ENCODE measurements at places on chromosomes 12 and 14.
A peak's percentile ranks its signal among the peaks of the same experiment; 100 is the strongest.

GRCh38 chr12:25496098-25496587, 56.9 kb downstream of the LMNTD1 start:
- DNase-seq = no peak

GRCh38 chr12:77559400-77560074, 271.2 kb upstream of the NAV3 start:
- no peak for DNase-seq

DNA sequence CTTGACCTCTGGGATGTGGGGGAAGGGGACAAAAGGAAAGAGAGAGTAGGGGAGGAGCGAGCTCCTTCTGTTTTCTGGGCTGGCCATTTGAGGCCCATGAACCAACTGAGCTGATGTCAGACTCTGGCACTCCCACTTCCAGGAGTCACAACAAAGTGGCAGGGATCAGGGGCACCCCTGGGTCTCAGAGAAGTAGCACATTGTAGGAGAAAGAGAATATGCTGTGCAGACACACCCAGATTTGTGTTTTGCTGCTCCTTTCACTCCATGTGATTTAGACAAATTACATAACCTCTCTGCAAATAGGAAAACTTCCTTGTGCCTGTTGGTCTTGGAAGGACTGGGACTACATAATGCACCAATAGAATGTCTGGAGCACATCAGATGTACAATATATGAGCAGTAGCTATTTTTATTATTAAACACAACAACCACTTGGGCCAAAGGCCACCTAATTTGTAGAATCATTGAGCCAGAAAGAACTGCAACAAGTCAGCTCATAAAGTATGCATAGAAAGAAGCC, 265.5 kb downstream of the ZFP36L1 start:
- no peak for DNase-seq

- DNase-seq = no peak
Measured at GRCh38 chr12:79822475-79822874, 112.4 kb downstream of the PPP1R12A start.

- DNase-seq = no peak
Measured at GRCh38 chr12:127296591-127296990, 970.4 kb upstream of the TMEM132C start.

GRCh38 chr14:105355850-105356604, 41.5 kb downstream of the PACS2 start:
- DNase-seq = no peak

GRCh38 chr12:55074806-55075205, 51.4 kb upstream of the OR9K2 start:
- no peak for DNase-seq

GRCh38 chr12:106359646-106360399, 2.3 kb downstream of the POLR3B start:
- DNase-seq = no peak

DNA sequence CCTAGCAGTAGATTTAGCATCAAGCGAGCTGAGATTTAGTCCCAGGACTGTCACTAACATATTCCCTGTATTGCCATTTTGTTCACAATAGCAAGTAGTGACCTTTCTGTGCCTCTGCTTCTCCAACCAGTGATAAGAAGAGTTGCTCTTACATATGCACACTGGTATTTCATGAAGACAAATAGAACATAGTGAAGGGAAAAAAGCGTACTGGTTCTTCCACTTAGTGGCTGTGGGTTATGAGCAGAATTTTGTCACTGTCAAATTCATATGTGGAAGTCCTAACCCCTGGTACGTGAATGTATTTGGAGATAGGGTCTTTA, 12.3 kb upstream of the PPFIBP1 start:
- no peak for DNase-seq

DNA sequence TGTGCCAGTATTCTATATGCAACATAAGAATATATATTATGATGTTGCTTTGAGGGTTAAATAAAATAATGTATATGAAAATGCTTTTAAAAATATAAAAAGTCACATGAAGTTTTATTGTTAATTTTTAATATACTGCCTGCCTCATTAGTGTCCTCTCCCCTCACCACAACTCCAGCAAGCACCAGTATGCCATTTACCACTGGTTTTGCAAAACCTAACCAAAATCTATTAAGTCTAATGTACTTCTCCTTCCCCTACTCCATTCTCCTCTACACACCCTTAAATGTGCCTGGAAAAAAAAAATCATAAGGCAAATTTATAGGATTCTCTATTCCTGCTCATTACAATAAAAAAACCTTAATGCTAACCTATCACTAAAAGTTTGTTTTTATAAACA, 24.0 kb upstream of the GNG2 start:
- no peak for DNase-seq

DNA sequence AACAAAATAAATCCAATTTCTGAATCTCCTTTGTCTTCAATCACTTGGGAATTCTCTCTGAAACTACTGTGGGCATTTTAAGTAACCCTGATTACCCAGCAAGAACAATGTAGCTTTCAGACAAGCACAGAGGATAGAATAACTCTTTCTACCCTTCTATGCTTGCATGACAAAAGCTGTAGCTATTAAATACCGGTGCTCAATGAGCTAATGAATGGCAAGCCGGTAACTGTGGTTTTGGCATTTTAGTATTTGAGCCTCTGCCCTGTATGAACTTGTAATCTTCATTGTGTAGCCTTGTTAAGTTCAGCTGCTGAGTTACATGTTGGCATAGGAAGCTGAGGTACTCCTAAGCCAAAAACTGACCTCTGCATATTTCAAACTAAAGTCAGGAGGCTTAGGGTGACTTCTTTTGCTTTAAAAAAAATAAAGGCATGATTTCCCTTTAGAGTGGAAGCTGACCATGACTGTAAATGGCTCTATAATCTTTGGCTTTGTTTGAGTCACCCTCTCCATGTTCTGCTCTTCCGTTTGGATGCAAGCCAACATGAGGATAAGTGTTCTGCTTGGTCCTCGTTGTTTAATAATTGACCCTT, 171.0 kb upstream of the HIF1A start:
- no peak for DNase-seq

- DNase-seq = no peak
Measured at GRCh38 chr12:55664826-55665225, 28.1 kb downstream of the OR10P1 start.

DNA sequence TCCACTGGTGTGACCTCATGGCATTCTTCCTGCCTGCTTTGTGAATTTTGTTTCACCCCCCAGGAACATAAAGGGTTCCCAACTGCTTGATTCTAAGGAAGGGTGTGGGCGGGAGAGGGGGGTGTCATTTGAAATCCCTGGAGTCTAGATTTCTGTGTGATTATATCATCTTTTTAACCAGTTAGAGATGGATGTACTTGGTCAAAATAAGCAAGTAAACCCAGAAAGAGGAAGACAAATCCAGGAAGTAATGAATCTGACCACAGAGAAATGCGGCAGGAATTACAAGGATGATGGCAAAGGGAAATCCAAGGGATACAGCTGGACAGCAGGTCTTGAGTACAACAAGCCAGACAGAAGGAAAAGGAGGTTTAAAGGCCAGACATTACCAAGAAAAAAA, 38.9 kb downstream of the DMAC2L start:
- peak; percentile 10 for DNase-seq

DNA sequence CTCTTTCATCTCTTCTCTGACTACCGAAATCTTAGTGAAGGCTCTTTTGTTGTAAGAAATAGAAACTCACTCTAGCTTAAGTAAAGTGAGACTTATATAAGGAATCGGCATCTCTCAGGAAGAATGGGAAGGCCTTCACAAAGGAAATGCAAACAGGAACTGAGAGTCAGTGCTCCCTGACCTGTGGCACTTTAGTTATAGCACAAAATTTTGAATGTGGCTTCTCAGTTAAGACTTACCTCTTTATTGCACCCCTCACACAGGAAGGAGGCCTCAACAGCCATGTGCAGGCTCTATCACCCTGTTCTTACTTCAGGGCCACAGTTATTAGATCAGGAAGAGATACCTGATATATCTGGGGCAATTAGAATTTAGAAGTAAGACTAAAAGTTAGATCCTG, 224.7 kb upstream of the EGLN3 start:
- no peak for DNase-seq

GRCh38 chr12:71201136-71201679, 43.4 kb upstream of the TSPAN8 start:
- no peak for DNase-seq

- DNase-seq = no peak
Measured at GRCh38 chr14:76376409-76376877, 506 bp downstream of the ESRRB start.

GRCh38 chr14:90620568-90621077, 195.6 kb downstream of the TTC7B start:
- no peak for DNase-seq

DNA sequence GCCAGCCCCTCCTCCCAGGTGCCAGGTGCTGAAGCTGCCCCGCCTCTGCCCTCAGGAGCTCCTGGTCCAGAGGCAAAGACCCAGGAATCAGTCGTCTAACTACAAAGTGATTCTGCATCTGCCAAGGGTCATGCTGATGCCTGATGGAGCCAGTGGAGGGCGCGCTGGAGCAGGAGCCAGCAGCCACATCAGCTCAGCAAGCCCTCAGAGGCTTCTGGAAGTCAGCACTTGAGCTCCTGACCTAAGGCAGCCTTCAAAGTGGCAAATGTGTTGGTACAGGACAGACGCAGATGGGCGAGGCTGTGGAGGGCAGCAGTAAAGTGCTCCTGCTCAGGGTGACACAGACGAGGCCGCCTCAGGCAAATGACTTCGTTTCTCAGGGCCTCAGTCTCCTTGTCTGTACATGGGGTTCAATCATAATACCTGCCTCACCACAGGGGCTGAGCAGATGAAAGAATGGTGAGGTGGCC, 10.9 kb downstream of the C12orf43 start:
- DNase-seq = peak; percentile 68

DNA sequence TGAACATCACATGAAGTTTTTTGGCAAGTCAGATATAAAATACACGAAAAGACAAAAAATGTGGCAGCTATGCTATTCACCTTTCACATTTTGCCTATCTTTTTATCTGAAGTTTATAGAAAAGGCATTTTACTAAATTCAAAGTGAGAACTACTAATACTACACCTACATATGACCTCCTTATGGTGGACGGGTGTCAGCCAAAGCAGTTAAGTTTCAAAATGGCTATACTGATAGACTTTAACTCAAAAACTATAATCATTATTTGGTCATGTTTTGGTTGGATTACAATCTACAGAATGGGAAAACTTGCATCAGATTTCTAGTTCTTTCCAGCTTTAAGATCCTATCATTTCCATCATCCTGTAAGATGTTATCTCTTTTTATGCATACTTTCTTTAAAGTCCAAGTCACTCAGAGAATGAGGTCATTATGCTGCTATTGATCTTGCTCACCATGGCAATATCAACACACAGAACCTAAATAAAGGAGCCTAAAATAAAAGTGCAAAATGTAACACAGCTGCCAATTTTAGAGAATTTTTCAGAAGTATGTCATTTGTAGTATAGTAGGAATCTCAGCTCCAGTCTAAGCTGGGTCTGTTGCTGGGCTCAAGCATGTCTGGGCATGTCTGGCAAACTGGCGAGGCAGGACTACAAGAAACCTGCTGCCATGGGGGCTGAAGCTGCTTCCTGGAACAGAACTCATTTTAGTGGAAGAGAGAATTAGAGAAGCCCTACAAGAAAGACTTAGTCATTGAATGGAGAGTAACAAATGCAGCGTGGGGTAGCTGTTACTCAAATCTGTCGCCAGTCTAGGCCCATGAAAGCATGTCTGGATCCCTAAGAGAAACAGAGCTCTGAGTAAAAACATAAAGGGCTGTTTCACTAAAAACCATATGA, 7.6 kb upstream of the AEBP2 start:
- DNase-seq = no peak

DNA sequence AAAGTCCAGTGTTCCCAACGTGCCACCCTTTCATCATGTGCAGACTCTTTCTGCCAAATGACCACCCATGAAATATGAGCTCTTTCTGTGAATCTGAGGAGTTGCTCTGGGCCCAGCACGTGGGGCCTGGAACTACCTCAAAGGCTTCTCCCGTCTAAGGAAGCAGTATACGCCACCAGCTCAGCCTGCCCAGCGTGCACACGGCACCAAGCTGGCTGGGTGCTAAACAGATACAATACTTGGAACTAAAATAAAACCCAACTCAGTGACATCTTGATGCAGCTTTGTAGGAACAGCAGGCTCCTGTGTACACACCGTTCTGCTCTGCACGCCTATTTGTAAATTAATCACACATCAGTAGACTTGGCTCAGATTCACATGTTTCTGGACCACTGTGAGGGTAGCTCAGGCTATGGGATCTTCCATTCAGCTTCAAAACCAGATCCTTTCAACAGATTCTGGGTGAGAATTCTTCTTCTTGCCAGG, 74.8 kb downstream of the ARL6IP4 start:
- no peak for DNase-seq

DNA sequence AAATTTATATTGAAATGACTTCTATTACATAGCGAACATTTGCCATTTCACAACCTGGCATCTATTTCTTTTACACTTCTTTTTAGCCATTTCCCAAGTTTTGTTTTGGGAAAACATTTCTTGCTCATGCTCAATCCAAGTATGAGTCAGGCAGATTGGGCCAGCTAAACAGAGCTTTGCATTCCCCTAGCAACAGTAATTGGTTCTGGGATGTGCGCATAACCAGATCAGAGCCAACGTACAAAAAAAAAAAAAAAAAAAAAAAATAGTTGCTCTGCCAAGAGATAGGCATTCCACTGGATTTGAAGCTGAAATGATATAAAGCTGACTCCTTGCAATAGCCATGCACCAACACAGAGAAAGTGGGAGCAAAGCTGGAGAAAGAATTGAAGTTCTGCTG, 37.5 kb downstream of the PLCZ1 start:
- DNase-seq = no peak

DNA sequence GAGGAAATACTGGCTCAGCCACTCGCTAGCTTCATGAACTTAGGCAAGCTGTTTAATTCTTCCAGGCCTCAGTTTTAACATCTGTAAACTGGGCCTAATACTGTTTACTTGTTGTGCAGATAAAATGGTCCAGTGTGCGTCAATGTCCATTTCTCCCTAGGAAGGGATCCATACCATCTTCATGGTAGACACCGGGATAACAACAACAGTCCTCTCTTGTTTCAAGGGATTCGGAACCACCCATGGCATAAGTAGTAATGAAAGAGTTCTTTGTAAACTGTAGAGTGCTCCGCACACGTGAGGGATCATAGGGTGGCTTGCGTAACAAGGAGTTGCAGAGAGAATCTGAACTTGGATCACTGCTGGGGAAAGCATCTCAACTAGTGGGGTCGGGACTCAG, 17.3 kb upstream of the CHGA start:
- no peak for DNase-seq
